Caki2 (cell line): ENCODE measurements at places on chromosomes 16 and 17. TPM values are rescaled to one million over a fixed set of nuclear protein-coding genes. Genes with fewer than 3 reads are reported as not detected.

DNA sequence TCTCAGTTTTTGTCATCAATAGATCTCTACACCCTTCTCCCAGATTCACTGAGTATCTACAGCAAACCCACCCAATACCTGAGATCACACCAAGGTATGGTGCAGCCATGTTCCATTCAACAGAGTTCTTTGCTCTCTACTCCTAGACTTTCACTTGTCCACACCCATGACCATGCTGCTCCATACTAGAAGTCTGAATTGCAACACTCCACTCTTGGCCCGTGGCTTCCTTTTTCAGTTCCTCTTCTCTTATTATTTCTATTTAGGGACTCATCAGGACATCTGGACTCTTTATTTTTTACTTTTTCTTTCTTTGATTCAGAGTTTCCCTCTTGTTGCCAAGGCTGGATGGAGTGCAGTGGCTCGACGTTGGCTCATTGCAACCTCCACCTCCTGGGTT lies 37.1 kb downstream of the YWHAE start:
- DNase-seq: no peak

GRCh38 chr17:17041018-17041521 lies 1.2 kb upstream of the MPRIP start:
- DNase-seq: peak; percentile 42

DNA sequence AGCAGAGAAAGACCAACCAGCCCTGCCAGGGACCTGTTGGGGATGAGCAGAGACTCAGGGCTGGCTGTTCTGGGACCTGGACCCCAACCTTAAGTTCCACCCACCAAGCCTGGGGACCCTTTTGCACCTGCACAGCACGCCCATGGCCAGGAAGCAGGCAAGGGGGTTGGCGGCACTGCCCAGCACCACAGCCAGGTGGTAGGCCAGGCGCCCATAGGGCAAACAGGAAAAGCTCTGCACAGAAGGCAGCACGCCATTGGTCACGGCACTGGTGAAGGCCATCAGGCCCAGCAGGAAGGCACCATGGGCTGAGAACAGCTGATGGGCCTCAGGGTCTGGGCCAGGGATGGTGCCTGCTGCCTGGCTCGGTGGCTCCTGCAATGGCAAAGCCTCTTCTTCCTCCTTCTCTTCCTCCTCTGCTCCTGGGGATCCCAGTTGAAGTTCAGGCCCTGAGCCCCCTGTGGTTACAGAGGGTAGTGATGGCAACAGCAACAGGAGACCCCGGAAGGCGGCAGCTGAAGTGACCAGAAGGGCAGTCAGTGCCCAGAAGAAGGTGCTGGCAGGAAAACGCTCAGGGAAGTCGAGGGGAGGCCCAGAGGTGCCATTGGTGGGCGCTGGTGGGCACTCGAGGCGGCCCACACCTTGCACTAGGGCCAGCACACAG lies 1.7 kb downstream of the SLC52A1 start:
- DNase-seq: no peak

MYO15A gene
- not detected in 2 replicates for total RNA-seq

TBC1D28 gene
- total RNA-seq: not detected in 2 replicates

NTHL1 gene
- 129 and 148 TPM in 2 replicates for total RNA-seq

GRCh38 chr17:7576432-7576937 lies 3.0 kb upstream of the CD68 start:
- DNase-seq: no peak

KCNH4 gene
- total RNA-seq: not detected in 2 replicates

TP53TG3F gene
- not detected in 2 replicates for total RNA-seq

GRIN2C gene
- 0.51 and 1.3 TPM in 2 replicates for total RNA-seq

GLOD4 gene
- total RNA-seq: 36.8 and 65.9 TPM in 2 replicates

SEZ6L2 gene
- 50.1 and 68.9 TPM in 2 replicates for total RNA-seq

SLFN14 gene
- not detected in 2 replicates for total RNA-seq

DNA sequence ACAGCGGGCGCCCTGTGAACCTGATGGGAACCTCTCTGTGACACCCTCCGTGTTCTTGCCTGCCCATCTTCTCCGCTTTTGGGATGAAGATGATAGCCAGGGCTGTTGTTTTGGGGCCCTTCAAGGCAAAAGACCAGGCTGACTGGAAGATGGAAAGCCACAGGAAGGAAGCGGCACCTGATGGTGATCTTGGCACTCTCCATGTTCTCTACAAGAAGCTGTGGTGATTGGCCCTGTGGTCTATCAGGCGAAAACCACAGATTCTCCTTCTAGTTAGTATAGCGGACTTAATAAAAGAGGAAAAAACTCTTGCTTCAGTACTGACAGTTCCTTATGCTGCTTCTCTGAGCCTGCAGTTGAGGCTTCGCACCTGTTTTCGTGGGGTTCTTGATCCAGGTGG lies 10.5 kb downstream of the CDK5RAP3 start:
- no peak for DNase-seq

GRCh38 chr16:73012341-73012740 lies 35.6 kb downstream of the ZFHX3 start:
- DNase-seq: no peak

GRCh38 chr16:6146356-6146755 lies 1048.8 kb upstream of the EEF2KMT start:
- DNase-seq: no peak

DNA sequence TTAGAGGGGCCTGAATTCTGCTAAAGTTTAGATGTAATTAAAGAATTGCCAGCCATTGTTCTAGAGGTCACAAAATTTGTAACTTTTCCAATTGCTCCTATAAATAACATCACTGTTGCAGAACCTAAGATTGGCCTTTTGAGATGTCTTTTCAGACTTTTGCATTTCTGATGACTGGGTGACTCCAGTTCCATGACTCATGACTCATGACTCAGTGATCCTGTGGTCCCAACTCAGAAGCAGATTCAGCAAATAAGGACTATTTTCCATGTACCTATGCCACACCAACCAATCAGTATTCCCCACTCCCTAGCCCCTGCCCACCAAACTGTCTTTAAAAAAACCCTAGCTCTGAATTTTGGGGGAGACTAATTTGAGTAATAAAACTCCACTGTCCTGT lies 740.9 kb downstream of the CDH8 start:
- peak; percentile 19 for DNase-seq

MYH11 gene
- total RNA-seq: not detected in 2 replicates

DNA sequence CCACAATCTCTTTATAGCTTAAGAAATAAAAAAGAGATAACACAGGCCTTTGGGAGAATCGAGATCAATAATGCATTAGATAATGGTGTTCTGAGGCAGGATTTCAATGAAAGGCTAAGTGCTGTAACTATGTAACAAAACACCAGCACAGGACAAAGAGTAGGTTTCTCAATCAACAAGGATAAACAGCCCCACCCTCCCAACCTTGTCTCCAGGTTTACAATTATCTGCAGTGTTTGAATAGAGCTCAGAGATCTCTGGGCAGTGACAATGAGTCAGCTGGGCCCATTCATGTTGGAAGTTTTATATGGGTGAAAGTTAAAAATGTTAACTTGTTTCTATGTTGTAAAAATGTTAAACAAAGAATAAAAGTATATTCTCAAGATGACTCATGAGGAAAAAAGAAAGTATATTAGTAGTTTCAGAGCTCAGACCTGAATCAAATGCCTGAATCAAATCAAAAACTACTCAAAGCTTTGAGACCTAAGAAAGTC lies 17.0 kb upstream of the KRT20 start:
- peak; percentile 91 for DNase-seq

GRCh38 chr17:63196772-63197335 lies 230.8 kb downstream of the TANC2 start:
- DNase-seq: no peak

DNA sequence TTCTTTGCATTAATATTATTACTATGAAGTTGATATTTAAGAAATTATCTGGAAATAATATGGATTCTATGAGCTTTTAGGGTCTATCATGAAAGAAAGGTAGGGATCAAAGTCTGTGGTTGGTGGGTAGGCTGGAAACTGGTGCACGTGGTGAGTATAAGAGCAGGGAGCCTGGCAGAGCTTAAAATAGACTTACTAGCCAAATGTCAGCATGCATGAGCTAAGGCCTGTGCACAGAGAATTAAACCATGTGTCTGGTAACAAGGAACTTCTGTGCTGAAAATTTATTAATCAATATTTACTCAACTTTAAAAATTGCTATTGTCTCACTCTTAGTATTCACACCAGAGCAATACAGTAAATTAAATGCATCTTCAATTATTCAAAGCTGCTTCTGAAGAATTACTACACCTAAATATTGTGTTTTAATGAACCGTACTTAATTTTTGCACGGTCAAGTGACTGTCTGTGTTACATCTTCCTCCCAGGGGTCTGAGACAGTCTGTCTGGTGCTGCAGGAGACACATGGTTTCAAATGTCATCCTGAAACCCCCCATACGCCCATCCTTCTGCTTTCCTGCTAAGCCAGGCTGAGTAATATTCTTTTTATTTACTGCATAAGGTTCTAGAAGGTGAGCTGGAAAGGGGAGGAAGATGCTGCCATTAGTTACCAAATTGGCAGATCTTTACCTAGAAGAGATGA lies 161.0 kb upstream of the NLRP1 start:
- DNase-seq: no peak

LITAFD gene
- not detected in 2 replicates for total RNA-seq

GRCh38 chr16:28937222-28937876 lies 5.6 kb downstream of the CD19 start:
- no peak for DNase-seq

RNF112 gene
- total RNA-seq: 1.5 and 1.6 TPM in 2 replicates

DNA sequence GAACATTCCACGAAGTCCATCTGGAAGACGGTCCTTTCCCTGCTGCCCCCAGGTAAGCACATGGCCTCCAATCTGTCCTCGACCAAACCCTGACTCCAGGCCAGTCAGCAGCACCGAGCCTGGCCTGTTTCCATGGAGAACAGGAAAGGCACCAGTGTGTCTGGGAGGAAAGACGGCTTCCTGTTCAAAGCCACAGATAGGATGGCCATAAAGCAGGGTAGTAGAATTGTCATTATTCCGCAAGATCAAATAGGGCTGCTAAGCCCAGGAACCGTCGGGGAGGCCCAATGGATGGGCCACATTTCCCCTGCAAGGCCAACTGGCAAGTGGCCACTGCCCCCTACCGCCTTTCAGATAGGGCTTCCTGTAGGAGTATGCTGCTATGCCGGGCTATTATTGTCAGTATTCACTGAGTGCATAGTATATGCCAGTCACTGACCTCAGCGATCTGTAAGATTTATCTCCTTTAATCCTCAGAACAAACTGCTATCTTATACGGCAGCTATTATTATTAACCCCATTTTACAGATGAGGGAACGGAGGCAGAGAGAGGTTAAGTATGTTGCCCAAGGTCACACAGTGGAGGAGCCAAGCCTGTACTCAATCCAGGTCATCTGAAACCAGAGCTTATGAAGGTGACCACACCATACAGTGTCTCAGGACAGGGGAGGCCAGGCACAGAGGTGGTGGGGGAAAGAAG lies 23.0 kb upstream of the PLCG2 start:
- DNase-seq: no peak

GRCh38 chr17:79778504-79779083 lies 646 bp downstream of the CBX2 start:
- DNase-seq: peak; percentile 26

ZSCAN32 gene
- total RNA-seq: 19.6 and 23.3 TPM in 2 replicates

GRCh38 chr17:51803161-51803560 lies 355.4 kb downstream of the CA10 start:
- DNase-seq: no peak

KCNJ16 gene
- total RNA-seq: 38.1 and 44.6 TPM in 2 replicates

FN3K gene
- 0.98 and 1.1 TPM in 2 replicates for total RNA-seq

GRCh38 chr17:42474276-42474675 lies 15.6 kb downstream of the ATP6V0A1 start:
- DNase-seq: no peak

DNA sequence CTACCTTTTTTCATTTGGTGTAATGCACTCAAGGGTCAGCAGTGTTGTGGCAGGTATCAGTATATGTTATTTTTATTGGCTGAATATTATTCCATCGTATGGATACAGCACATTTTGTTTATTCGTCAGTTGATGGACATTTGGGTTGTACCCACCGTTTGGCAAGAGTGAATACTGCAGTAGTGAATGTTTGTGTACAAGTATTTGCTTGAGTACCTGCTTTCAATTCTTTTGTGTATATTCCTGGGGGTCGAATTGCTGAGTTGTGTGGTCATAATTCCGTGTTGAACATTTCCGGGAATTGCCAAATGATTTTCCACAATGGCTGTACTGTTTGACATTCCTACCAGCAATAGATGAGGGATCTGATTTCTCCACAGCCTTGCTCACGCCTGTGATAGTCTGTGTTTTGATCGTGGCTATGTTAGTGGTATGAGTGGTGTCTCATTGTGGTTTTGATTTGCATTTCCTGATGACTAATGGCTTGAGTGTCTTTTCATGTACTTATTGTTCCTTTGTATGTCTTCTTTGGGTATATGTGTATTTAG lies 108.4 kb downstream of the OR1D5 start:
- peak; percentile 86 for DNase-seq

SLC16A13 gene
- total RNA-seq: 3.7 and 8.6 TPM in 2 replicates

DNA sequence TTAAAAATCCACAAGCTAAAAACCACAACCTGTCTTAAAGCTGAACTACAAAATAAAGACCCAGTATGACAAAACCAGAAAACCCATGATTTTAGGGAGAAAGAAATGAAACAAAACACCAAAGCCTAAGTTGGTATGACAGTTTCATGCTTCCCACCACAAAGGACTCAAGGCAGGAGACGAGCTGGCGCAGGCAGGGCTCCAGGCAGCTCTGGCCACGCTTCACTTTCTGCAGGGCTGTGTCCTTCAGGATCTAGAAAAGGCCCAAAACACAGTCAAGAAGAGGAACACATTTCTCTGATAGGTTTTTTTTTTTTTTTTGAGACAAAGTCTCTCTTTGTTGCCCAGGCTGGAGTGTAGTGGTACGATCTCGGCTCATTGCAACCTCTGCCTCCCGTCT lies 75.3 kb downstream of the WDR59 start:
- DNase-seq: no peak
